Adrenal gland (tissue), 19 donors: ENCODE measurements at places on chromosomes 7 and 10. TPM values are rescaled to one million over a fixed set of nuclear protein-coding genes. Genes with fewer than 3 reads are reported as not detected.

GRCh38 chr7:150420987-150421674 lies 29.3 kb upstream of the GIMAP8 start:
- DNase-seq: peak; percentile 89

DNA sequence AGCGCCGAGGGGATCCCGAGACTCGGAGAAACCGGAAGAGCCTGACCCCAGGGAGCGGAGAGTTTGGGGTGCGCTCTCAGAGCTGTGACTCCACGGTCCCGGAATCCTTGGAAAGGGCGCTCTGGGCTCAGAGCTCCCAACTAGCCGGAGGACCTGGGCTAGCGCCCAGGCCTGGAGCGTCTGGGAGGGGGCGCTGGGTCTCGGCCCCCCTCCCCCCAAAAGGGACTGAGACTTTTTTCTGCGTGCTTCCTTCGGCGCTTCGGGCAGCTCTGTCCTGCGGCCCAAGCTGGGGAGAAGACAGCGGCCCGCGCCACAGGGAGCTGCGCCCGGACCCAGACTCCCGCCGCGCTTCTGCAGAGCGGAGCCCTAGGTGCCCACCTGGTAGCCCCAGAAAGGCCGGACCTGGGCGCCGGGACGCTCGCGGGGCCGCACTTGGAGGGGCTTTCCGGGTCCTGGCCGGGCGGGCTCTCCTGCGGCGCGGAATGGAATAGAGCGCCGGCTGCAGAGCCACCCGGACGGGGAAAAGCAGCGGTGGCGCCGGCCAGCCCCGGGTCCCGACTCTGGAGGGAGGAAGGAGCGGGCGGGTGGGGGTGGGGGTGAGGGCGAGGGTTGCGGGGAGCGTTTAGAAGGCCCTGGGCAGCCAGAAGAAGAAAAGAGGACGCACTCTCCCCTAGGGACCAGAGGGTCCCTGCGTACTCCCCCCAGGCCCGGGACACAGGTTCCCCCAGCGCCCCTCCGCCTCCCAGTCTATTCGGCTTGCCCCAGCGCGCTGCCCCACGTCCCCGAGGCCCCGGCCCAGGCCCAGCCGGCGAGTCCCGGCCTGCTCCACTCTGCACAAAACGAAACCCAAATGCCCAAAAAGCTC lies 4.7 kb downstream of the ZNF503 start:
- DNase-seq: peak; percentile 40

GRCh38 chr7:28151965-28152364 lies 28.6 kb downstream of the JAZF1 start:
- no peak for DNase-seq

GRCh38 chr7:103712991-103713778 lies 267.2 kb upstream of the SLC26A5 start:
- no peak for DNase-seq

The AQP1 gene
- 57.8 TPM for total RNA-seq

The OPN4 gene
- total RNA-seq: not detected

The PSD gene
- total RNA-seq: not detected
